ENCODE measurements at places on chromosomes 2 and 18. TPM values are rescaled to one million over a fixed set of nuclear protein-coding genes. Genes with fewer than 3 reads are reported as not detected.

- DNase-seq, result no peak
These were observed 801.4 kb upstream of the ZEB2 start for GRCh38 chr2:145321344-145321743.

CROCC2 gene
- not detected for polyA plus RNA-seq

DNA sequence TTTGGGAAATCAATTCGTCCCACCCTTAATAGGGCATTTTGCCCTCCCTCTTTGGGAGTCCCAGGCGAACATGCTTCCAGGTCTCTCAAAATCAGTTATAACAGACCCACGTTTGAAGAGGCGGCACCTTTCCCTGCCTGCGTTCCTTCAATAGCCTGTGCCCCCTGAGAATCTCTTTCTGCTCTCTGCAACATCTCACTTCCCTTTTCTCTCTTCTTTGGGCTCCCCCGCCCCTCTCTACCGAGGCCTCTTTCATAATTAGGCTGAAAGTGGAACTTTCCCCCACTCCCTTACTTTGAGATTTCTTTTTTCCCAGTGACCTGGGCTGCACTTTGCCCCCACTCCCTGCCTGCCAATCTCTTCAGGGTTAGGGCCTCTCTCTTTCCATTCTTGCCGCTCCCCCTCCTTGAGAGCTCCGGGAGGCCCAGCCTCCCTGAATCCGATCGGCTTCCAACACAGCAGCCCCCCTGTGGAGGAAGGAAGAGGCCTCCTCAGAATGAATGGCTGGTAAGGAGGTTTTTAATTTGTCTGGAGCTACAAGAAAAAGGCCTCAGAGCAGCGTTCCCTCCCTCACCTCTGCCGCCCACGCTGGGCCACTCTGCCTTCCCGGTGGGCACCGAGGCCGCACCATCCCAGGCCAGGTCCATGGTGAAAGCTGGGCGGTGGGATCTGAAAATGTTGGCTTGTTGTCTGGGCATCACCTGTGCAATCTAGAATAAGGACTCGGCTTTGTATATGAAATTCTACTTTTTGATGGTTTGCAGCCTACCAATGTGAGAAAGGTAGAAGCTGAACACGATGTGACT lies 162.6 kb upstream of the SIX3 start:
- DNase-seq, result no peak

DNA sequence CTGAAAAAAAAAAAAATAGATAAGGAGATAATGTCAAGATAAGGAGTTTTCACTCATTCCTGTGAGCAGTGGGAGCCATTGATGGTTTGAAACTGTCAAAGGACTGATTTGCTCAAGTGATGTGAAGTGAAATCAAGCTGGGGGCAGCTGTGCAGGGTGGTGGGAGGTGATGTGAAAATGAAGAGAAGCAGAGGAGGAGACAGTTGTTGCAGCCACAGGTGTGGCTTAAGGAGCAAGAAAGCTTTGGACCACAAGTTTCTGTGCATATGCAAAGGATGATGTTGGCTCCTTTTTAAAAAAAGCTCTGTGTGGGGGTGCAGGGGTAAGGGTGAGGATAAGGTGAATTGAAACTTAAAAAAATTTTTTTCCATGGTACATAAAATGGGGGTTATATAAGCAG lies 8.3 kb downstream of the EFR3B start:
- no peak for DNase-seq

GRCh38 chr2:36695746-36696415 lies 626 bp upstream of the VIT start:
- DNase-seq, result peak; percentile 70

- no peak for DNase-seq
These were observed 125.5 kb upstream of the UGP2 start for GRCh38 chr2:63716146-63716545.

CSRNP3 gene
- not detected for polyA plus RNA-seq

All from endothelial cell of umbilical vein (primary cell).